Central memory CD8-positive, alpha-beta T cell (primary cell): ENCODE measurements at places on chromosomes 1 and 21.

GRCh38 chr1:19484338-19484797 is 971 bp downstream of the CAPZB start:
- H3K4me1 ChIP-seq: peaks cover 76% of the 10 kb centered on the region
- no peaks in the 10 kb centered on the region for H3K27me3 ChIP-seq
- peak overlapping the region; percentile 87 for H3K27ac ChIP-seq
- peaks cover 27% of the 10 kb centered on the region for H3K36me3 ChIP-seq

- no peaks in the 10 kb centered on the region for H3K4me1 ChIP-seq
- peaks cover 12% of the 10 kb centered on the region for H3K27me3 ChIP-seq
- no peak overlapping the region for H3K4me3 ChIP-seq
- H3K36me3 ChIP-seq: no peaks in the 10 kb centered on the region
These were observed 10.7 kb upstream of the HUNK start for GRCh38 chr21:31862078-31862477.

DNA sequence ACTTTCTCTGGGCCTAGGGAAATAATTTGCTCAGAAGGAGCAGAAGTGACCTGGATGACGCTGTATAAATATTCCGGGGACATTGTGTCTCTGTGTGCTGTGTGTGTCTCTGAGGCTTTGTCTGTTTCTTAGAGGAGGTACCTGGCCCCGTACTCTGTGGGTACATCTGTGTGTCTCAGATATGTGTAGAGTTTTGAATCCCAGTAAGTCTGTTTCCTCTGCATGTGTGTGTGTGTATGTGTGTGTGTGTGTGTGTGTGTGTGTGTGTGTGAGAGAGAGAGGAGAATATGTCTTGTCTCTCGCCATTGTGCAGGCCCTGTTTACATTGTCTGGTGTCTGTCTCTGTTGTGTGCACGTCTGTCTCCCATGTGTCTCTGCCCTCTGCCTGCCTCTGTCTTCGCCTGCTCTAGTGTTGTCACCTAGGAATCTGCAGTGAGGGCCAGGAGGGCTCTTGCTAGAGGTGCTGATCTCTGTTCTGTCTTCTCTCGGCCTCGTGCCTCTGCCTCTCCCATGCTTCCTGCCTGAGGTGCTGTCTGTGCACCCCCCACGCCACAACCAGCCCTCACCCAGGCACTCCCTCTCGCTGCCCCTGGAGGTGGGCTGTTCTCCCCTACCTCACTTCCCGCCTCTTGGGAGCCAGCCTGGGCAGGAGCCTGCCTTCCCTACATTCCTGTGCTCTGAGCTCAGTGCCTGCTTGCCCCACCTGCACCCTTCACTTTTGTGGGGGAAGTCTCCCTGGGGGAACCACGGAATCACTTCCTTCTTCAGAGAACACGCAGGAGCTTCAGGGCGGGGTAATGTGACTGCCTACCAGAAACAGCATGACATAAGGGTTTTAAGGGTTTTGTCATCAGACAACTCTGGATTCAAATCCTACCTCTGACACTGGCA is 5.9 kb downstream of the MAP7D1 start:
- H3K4me3 ChIP-seq: peak overlapping the region; percentile 78
- peak overlapping the region; percentile 95 for H3K27ac ChIP-seq

DNA sequence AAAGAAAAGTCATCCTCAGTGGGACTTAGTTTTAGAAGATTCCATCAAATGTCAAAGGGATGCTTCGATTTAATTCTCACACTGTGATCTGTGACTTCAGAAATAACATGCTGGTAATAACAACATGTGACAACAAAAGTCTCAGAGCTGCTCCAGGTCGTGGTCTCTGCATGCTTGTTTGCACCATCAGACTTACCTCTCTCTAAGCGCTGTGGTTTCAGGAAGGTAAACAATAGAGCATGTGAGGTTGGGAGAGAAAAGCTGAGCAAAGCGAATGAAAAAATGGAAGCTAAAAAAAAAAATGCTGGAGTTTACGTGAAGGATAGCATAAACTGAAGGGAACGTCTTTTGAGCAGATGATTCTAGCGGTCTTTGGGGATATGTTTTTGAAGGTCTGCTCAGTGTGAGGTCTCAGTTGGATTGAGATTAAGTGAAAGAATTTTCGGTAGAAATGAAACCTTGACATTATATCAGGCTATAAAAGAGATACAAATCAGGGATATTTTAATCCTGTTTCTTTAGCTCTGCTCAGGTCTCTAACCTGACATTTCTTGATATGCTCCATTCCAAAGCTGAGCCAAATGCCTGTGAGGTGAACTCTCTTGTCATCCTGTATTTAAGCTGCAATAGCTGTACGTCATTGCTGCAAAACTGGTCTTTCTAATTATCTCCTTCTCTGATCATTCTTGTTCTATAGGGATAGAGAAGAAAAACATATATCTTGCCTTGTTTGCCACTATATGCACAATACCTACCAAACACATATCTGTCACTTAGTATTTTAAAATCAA is 86.5 kb downstream of the C1orf21 start:
- H3K27me3 ChIP-seq: no peaks in the 10 kb centered on the region
- no peak overlapping the region for H3K27ac ChIP-seq
- peaks cover 28% of the 10 kb centered on the region for H3K4me1 ChIP-seq

DNA sequence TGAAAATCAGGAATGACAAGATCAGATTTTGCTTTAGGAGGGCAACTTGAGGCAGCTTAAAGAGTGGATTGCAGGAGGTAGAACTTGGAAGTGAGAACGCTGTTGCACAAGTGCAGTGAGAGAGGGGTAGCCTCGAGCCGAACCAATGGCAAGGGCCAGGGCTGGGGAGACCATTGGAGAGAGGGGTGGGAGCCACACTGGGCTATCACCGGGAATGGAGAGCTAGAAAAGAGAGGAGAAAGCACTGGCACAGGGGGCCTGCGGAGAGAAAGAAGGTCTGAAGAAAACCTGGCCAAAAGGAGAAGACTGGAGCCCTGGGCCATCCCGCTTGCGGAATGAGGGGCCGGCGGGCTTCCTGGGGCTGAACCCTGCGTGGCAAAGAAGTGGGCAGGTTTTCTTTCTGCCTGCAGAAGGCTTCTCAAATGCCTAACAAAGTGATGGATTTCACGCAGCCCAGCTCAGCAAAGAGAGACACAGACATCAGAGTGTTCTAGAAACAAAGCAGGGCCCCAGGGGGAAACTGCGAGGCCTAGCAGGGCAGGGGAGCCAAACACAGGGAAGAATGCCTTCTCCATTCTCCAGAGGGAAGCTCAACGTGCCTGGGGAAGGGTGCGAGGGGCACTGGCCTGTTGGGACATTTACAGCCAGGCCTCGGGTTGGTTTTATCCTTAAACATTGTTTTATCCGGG is 1.2 kb upstream of the SLC37A1 start:
- H3K36me3 ChIP-seq: peaks cover 10% of the 10 kb centered on the region
- H3K27me3 ChIP-seq: no peaks in the 10 kb centered on the region
- DNase-seq: no peak
- H3K27ac ChIP-seq: peak overlapping the region; percentile 90
- H3K4me3 ChIP-seq: peak overlapping the region; percentile 90
- H3K4me1 ChIP-seq: peaks cover 38% of the 10 kb centered on the region

GRCh38 chr1:50421768-50422674 is 1.2 kb downstream of the DMRTA2 start:
- DNase-seq: no peak
- peak overlapping the region; percentile 7 for H3K27ac ChIP-seq
- peaks cover 42% of the 10 kb centered on the region for H3K4me1 ChIP-seq
- no peaks in the 10 kb centered on the region for H3K36me3 ChIP-seq
- H3K4me3 ChIP-seq: peak overlapping the region; percentile 28

DNA sequence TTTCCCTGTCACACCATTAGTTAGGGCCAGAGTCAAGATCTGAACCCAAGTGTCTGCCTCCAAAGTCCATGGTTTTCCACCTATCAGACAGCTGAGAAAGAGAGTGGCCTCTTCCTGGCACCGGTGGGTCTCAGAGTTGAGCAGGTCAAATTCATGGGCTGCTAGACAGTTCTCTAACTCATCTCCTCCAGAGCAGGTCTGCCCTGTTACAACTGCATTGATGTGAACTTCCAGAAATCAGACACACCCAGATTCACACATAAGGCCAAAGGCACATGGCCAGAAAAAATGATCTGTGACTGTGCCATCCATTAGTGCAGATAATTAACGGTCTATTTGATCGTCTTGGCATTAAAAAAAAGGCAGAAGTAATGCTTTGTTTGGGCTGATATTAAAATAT is 17.5 kb downstream of the SMIM12 start:
- no peaks in the 10 kb centered on the region for H3K27me3 ChIP-seq
- no peak overlapping the region for H3K4me3 ChIP-seq
- H3K36me3 ChIP-seq: peaks cover 7% of the 10 kb centered on the region
- no peak overlapping the region for H3K27ac ChIP-seq
- H3K4me1 ChIP-seq: peaks cover 22% of the 10 kb centered on the region

GRCh38 chr1:35832276-35832905 is 24.6 kb downstream of the AGO4 start:
- H3K36me3 ChIP-seq: peaks cover 62% of the 10 kb centered on the region
- H3K4me3 ChIP-seq: no peak overlapping the region
- no peak for DNase-seq
- no peaks in the 10 kb centered on the region for H3K27me3 ChIP-seq
- H3K27ac ChIP-seq: no peak overlapping the region
- no peaks in the 10 kb centered on the region for H3K4me1 ChIP-seq

DNA sequence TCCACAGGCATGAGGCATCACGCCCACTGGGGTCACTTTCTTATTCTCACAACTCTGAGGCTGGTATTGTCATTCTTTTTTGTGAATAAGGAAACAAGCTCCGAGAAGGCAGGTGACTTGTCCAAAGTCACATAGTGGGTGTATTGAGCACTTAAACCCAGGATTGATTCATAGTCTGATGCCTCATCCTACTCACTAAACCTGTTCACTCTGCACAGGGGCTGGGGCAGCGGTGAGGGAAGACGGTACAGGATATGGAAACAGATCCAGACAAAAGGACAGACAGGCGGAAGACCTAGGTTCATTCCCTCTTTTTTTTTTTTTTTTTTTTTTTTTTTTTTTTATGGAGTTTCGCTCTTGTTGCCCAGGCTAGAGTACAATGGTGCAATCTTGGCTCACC is 56.6 kb downstream of the NKAIN1 start:
- peaks cover 2% of the 10 kb centered on the region for H3K36me3 ChIP-seq
- no peak overlapping the region for H3K4me3 ChIP-seq
- no peak overlapping the region for H3K27ac ChIP-seq
- peaks cover 73% of the 10 kb centered on the region for H3K27me3 ChIP-seq
- no peak for DNase-seq
- peaks cover 5% of the 10 kb centered on the region for H3K4me1 ChIP-seq

- H3K4me3 ChIP-seq: no peak overlapping the region
- no peak overlapping the region for H3K27ac ChIP-seq
- no peaks in the 10 kb centered on the region for H3K36me3 ChIP-seq
These were observed 704.8 kb upstream of the RGS18 start for GRCh38 chr1:191453487-191453886.

GRCh38 chr1:61152469-61153105 is 70.2 kb downstream of the NFIA start:
- no peaks in the 10 kb centered on the region for H3K27me3 ChIP-seq
- no peak for DNase-seq
- no peak overlapping the region for H3K27ac ChIP-seq
- peaks cover 16% of the 10 kb centered on the region for H3K4me1 ChIP-seq
- no peaks in the 10 kb centered on the region for H3K36me3 ChIP-seq

DNA sequence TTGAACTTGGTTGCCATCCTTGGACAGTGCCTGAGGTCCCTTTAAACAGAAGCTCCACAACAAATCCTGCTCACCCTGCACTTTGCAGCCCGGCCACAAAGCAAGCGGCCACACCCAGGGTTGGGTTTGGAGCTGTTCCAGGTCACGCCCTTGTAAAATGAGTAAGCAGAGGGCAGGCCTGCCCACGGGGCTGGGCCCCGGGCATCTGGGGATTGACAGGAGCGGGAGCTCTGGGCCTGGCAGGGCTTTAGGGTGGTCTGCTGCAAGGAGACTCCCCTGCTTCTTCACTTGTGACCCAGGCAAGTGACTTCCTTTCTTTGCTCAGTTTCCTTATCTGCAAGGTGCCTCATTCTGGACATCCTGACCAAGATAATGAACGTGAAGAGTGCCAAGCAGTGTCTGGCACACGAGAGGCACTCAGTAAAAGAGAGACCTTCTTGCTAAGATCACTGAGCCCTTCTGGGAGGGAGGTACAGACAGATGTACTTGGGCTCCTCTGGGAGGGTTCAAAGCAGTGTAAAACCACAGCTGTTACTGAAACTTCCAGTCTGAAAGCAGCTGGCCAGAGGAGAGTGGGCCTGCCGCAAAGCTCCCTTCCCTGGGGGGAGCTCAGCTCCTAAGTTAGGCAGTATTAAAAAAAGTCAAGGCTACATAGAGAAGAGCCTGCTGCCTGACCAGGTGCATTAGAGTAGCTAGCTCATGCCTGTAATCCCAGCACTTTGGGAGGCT is 2.6 kb downstream of the E2F2 start:
- H3K4me1 ChIP-seq: peaks cover 82% of the 10 kb centered on the region
- peak overlapping the region; percentile 76 for H3K27ac ChIP-seq
- H3K27me3 ChIP-seq: no peaks in the 10 kb centered on the region
- peaks cover 7% of the 10 kb centered on the region for H3K36me3 ChIP-seq
- H3K4me3 ChIP-seq: peak overlapping the region; percentile 77
- peak; percentile 69 for DNase-seq

DNA sequence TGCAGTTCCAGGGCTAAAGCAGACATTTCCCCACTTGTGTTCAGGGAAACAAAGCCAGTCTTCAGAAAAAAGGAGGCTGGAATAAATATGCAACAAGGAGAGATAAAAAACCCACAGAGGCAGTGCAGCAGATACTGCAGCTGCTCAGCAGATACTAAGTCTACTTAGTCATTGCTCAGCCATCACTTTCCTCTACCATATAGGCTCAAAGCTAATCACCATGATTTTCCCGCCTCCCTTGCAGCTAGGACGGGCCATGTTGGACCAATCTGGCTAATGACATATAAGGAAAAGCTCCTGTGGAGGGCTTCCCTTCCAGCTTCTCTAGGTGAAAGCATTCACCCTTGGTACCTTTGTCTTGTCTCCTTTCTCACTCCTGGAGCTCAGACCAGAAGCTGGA is 10.0 kb upstream of the EFHD2 start:
- H3K36me3 ChIP-seq: no peaks in the 10 kb centered on the region
- peaks cover 5% of the 10 kb centered on the region for H3K4me1 ChIP-seq
- no peaks in the 10 kb centered on the region for H3K27me3 ChIP-seq

DNA sequence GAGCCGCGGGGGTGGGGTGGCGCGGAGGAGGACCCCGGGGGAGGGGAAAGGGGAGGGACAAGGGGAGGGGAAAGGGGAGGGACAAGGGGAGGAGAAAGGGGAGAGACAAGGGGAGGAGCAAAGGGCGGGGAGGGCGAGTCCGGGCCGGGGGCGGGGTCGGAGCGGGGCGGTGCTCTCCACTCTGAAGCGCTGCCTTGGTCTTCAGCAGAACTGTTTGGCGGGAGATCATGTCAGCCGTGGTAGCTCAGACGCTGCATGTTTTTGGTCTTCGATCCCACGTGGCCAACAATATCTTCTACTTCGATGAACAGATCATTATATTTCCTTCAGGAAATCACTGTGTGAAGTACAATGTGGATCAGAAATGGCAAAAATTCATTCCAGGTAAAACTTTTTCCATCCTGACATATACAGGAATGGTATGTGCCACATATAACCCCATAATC is 420 bp downstream of the CFAP57 start:
- H3K4me3 ChIP-seq: peak overlapping the region; percentile 99
- peak overlapping the region; percentile 90 for H3K27ac ChIP-seq
- peaks cover 33% of the 10 kb centered on the region for H3K4me1 ChIP-seq
- DNase-seq: no peak
- peaks cover 33% of the 10 kb centered on the region for H3K27me3 ChIP-seq
- peaks cover 21% of the 10 kb centered on the region for H3K36me3 ChIP-seq
